ENCODE measurements at places on chromosomes 12 and 14. TPM values are rescaled to one million over a fixed set of nuclear protein-coding genes. Genes with fewer than 3 reads are reported as not detected.

DNA sequence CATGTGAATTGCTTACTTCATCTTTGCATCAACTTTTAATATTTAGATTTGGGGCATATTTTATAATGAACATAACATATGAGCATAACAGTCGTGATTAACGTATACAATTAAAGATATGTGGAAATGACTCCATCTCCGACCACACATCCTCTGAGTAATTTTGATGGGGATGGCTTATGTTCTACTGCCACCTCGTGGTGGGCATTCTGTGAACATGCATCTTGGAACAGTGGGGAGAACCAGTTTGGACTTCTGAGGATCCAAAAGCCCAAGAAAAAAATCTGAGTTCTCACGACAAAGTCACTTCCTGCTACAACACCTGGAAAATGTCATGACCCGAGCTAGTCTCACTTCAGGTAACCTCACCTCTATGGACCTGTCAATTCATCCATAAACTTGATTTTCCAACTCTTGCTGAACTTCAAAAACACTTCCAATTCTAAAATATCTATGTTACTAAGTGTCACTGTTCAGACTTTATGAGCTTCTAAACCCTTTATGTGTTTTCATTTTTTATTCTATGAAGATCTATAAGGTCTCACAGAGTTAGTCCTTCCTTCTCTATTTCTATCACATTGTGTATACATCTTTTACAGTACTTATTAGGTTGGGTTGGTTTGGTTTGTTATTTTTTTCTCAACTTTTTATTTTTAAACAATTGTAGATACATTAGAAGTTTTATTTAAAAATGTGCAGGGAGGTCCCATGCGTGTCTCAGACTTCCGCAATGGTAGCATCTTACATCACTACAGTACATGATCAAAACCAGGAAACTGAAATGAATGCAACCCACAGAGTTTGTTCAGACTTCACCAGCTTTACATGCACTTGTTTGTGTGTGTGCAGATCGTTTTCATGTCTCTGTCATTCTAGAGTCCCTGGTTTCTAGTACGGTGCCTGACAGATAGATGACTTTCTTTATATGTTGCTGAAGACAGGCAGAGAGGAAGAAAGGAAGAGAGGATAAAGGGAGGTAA, 38.2 kb upstream of the STAB2 start:
- DNase-seq: peak; percentile 85

- peak; percentile 15 for DNase-seq
Observed at GRCh38 chr14:78595797-78596196, 425.6 kb downstream of the NRXN3 start.

- DNase-seq: peak; percentile 55
Observed at GRCh38 chr14:28608851-28609828, 157.4 kb upstream of the FOXG1 start.

DNA sequence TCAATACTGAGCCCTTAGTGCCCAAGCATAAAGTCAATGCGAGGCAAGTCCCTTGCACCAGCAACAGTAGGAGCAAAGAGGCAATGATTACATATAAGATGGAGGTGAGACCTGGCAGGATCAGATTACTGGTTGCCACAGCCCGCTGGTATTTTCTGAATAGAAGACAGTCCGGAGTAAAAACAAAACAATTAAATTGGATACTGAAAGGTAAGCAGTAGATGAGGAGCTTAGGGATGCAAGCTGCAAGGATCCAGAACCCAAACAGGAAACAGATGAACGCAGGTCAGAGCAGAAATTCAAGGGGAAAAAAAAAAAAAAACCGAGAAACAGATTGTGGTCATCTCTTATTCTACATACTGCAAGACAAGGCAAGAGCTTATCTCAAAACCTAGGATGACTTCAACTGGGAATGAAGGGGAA, 119.6 kb downstream of the MED13L start:
- no peak for DNase-seq

GRCh38 chr12:65984227-65984479, 146.4 kb downstream of the LLPH start:
- no peak for DNase-seq

DNA sequence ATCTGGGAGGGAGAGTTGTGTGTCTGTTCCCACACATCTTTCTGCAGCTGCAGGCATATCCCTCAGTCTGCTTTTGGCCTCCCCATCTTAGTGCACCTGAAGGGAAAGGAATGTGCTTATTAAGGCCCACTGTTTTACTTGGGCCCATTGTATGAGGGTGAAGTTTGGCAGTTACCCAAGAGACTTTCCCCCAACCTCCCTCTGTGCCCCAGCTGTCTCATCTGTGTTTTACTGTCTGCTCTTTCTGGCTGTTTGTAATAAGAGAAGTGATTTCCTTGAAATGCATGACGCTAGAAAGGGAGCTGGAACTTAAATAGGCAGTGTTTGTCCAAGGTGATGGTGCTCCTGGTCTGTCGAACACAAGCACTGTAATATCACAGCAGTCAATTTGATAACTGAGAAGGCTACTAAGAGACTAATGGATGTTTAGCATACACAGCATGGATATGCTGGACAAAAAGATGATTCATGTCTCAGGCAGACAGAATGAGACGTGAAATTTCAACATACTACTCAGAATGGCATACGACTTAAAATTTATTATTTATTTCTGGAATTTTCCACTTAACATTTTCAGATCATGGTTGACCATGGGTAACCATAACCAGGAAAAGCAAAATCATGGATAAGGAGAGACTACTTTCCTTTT, 43.6 kb downstream of the FSCB start:
- no peak for DNase-seq

GRCh38 chr12:63752841-63753240, 26.9 kb upstream of the RXYLT1 start:
- DNase-seq: no peak

GRCh38 chr12:47990351-47991105, 13.7 kb downstream of the COL2A1 start:
- peak; percentile 73 for DNase-seq

DNA sequence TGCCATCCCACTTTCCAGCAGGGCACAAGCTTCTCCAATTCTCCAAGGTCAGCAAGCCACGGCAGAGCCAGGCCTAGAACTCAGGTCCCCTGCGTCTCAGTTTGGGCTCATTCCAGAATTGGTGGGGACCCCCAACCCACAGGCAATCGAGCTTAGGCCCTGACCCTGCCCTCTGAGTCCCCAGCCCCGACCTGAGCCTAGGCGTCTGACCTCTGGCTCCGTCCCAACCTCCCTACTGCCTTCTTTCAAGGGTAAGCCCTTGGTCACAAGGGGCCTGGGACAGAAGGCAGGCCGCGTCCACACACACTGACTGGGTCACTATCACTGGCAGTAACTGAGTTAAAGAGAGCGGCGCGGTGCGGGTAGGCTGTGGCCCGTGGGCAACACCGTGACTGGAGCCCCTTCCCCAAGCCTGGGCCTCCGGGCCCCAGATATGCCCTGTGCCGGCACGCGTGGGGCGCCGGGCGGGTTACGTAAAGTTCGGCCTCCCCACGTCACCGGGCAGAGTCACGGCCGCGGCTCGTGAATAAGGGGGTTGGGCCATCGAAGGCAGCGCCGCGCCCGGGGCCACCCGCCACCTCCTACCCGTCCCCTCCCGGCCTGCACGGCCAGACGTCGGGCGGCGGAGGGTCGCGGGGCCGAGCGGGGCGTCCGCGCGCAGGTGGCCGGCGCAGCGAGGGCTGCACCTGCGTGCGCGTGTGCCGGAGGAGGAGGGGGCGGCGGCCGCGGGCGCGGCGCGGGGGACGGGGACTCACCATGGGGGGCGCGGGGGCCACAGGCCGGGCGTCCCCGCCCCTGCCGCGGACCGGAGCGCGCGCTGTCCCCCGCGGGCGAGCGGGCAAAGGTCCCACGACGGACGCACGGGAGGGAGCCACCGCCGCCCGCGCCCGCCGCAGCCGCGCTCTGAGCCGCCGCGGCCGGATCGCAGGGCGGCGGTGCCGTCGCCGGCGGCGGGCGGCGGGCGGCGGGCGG, 516 bp downstream of the ANKRD9 start:
- DNase-seq: peak; percentile 53

- DNase-seq: no peak
Observed at GRCh38 chr12:79162948-79163347, 298.4 kb downstream of the SYT1 start.

- no peak for DNase-seq
Observed at GRCh38 chr14:101063121-101063520, 159.6 kb upstream of the RTL1 start.

DNA sequence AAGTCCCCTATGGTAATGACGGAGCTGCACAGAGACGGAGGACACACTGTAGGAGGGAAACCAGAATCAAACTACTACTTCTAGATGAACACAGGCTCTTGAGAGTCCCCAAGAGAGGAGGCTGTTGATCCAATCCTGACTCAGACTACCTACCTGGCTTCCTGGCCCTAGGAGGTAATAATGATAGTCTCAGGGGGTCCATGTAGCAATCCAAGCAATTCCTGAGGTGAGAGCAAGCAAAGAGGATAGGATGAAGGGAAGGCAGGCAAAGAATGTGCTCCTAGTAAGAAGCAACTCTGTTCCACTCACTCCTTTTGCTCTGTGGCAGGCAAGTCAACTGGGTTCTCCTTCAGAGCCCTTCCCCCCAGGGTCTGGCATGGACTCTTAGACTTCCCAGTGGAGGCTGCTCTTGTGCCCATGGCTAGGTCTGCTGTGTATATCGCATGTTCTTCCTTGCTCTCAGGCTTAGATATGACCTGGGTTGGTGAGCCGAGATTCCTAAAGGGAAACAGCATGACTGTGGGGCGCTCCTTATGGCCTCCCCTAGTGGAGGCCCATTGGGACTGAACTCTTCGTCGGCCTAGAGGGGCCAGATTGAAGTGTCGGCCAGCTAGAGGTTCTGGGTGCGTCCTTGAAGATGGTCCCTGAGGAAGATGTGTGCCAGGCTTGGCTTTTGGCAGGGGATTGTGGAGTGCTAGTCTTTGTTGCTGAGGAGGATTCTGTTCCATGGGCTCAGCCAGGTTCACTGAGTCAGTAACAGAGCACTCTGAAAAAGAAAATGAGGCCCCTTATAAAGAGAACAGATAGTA, 2.1 kb downstream of the TINF2 start:
- DNase-seq: no peak

DNA sequence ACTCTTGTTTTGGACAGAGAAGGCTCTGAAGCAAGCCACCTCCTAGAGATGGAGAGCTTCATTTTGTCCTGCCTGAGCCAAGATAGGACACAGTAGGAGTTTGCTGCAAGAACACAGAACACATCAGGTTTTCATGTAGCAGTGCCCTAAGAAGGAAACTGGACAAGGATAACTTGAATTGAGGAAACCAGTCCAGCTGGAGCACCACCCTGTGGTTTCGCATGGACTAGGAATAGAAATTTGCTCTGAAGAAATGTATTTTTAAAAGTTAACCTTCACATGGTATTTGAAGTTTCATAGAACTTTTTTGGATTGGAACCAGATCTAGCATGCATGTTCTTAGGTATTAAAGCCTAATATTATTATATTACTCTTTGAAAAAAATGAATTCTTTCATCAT, 68.8 kb downstream of the RERG start:
- no peak for DNase-seq

- peak; percentile 28 for DNase-seq
Observed at GRCh38 chr14:21768116-21768874, 94.7 kb upstream of the OR4E1 start.

DNA sequence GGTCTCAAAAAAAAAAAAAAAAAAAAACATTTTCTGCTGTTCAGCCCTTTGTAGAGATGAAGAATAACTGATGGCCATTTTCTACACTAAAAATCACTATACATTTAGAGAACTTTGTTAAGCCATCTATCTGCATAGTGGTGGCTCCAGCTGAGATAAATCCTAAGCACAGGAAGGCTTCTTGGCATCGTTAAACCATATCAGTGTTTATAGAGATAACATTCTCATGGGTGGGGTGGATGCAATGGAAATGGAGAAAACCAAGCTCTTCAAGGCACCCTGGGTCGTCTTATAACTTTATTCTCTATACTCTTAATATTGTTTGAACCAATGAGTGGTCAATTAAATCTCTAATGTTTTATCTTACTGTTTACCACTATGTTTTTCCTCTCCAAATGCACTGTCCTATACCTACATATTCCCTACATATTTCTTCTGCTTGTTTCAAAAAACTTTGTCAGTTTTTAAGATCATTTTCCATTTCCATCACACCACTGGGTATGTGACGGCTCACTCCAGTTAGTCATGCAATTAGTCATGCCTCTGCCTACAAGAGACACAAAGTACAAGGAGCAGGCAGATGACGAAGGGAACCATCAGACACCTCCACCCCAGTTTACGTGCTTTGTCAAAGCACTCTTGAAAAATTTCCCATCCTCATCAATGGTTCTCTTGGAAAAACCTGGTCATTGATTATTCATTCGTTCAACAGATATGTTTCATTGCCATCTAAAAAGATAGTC, 119.3 kb upstream of the OVCH1 start:
- no peak for DNase-seq

- DNase-seq: no peak
Observed at GRCh38 chr12:117986705-117987469, 18.1 kb upstream of the KSR2 start.

- no peak for DNase-seq
Observed at GRCh38 chr14:103078860-103079587, 5.0 kb upstream of the LBHD2 start.

DNA sequence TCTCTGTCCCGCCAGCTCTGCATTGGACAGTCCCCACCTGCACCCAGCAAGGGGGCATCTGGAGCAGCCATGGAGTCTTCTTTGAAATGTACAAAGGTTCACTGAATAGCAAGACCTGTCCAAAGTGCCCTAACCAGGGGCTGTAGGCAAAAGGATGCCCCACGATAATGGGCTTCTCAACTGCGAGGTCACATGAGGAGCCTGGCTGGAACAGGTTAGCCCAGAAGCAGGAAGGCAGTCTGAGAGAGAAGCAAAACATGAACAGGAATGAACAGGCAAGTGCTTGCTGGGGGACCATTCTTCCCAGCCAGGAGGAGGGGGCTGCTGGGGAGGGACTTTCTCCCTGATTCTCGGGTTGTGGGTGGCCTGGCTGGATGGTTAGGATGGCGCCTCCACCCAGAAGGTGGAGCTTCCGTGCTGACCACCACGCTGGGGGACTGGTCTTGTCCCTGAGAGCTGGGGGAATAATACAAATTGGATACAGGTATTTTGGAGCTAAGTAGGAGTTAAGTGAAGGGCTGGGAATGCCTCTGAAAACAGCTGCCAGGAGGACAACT, 7.1 kb downstream of the KRT85 start:
- no peak for DNase-seq

- DNase-seq: peak; percentile 90
Observed at GRCh38 chr14:90820958-90821357, 4.7 kb upstream of the TTC7B start.

- DNase-seq: peak; percentile 84
Observed at GRCh38 chr14:91873471-91874415, 6.4 kb upstream of the TC2N start.

ABCC9 gene
- total RNA-seq: not detected

VRTN gene
- total RNA-seq: not detected

TAS2R42 gene
- total RNA-seq: not detected

IAPP gene
- total RNA-seq: not detected

DNAJC22 gene
- total RNA-seq: not detected

ACVRL1 gene
- total RNA-seq: not detected

SOAT2 gene
- 0.79 TPM for total RNA-seq

BCL11B gene
- total RNA-seq: 66.2 TPM

KCNA1 gene
- not detected for total RNA-seq

OLR1 gene
- total RNA-seq: not detected

ZDHHC22 gene
- total RNA-seq: not detected

ADAM20 gene
- 0.23 TPM for total RNA-seq

PCED1B gene
- 76.3 TPM for total RNA-seq

HCAR1 gene
- total RNA-seq: 0.67 TPM

SOX5 gene
- total RNA-seq: 0.88 TPM

PLA2G1B gene
- not detected for total RNA-seq

ENTPD5 gene
- 8.7 TPM for total RNA-seq

All from activated CD4-positive, alpha-beta T cell treated with anti-CD3 and anti-CD28 coated beads for 36 hours (primary cell).